ENCODE measurements at places on chromosomes 7 and 10. TPM values are rescaled to one million over a fixed set of nuclear protein-coding genes. Genes with fewer than 3 reads are reported as not detected.

The MRLN gene
- polyA plus RNA-seq: not detected

The ITIH5 gene
- 0.60 TPM for polyA plus RNA-seq

GRCh38 chr7:78041423-78041822 lies 242.8 kb downstream of the PHTF2 start:
- no peak for DNase-seq

DNA sequence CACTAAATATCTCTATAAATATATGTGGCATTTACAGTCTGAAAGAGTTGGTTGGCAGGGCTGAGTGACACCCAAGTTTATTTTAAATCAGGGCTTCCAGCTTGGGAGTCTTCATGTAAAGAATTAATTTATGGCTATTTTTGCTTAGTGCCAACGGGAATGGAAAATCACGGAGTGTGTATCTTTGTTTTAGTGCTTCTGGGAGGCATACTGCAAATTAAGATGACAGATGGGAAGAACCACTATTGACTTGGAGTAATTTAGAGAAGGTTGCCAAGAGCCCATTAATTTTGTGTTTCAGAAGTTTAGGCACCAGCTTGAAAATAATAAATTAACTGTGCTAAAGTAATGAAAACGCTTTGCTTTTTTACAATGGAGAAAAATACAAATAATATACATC lies 135.2 kb downstream of the GPR37 start:
- no peak for DNase-seq

GRCh38 chr10:79063661-79064492 lies 4.9 kb upstream of the ZMIZ1 start:
- DNase-seq: no peak

- DNase-seq: no peak
Measured at GRCh38 chr10:127612-128432, 7.4 kb upstream of the ZMYND11 start.

- no peak for DNase-seq
Measured at GRCh38 chr7:2405601-2406345, 2.4 kb downstream of the CHST12 start.

GRCh38 chr10:103750836-103751235 lies 104.5 kb downstream of the SH3PXD2A start:
- no peak for DNase-seq

GRCh38 chr7:85011127-85011526 lies 175.7 kb downstream of the SEMA3D start:
- no peak for DNase-seq

Data from liver (tissue), 10 donors.